Cerebellar cortex (tissue), 1 donor: ENCODE measurements at places on chromosomes 1 and 21.

GRCh38 chr1:151811181-151811580, 6.0 kb upstream of the LINGO4 start:
- DNase-seq: no peak

DNA sequence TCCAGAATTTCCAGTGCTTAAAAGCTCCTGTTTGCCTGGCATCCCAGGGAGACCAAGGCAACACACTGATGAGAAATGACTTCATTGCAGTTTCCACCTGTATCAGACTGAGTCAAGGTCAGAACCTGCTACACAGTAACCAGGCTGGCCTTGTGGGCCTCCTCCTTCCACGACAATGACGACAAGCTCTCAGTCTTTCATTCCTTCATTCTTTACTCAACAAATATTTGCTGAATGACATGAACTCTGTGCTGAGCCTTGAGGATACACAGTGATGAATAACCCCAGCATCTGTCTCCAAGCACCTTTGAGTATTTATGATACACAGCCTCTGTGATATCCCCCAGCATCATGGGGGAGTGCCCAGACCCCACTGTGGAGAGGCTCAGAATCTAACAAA, 8.9 kb upstream of the LCE5A start:
- DNase-seq: no peak

DNA sequence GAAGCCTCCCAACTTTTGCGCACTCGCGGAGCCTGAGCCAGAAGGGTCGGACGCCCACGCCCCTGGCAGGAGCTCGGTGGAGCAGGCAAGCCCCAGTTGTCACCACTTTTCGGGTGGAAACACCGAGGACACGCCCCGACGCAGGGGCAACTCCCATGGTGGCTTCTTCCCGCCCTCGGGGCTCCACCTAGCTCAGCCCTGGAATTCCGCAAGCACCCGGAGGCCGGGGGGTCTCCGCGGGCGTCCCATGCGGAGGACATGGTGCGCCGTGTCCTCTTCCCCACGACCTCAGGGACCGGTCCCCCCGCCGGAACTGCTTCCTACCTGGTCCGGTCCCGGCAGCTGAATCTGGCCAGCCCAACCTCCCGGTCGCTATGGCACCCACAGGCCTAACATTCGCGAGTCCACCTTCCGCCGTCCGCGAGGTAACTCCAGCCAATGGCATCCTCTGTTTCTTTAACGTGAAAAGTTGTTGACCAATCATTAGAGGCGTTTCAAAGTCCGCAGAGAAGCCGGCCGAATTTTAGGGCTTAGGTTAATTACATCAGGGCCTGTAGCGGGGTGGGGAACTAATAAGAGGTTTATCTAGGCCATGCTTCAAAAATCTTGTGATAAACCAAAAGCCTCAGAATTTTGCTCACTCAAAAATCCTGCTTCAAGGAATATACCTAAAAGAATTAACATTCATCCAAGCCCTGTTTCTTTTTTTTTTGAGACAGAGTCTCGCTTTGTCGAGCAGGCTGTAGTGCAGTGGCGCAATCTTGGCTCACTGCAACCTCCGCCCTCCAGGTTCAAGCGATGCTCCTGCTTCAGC, at the start of gene STPG1:
STPG1 (minus strand) TSS at position 433 of the 814 bp plus-strand sequence. CDS start 12,394 bp downstream, outside the sequence.
- DNase-seq: peak; percentile 97

DNA sequence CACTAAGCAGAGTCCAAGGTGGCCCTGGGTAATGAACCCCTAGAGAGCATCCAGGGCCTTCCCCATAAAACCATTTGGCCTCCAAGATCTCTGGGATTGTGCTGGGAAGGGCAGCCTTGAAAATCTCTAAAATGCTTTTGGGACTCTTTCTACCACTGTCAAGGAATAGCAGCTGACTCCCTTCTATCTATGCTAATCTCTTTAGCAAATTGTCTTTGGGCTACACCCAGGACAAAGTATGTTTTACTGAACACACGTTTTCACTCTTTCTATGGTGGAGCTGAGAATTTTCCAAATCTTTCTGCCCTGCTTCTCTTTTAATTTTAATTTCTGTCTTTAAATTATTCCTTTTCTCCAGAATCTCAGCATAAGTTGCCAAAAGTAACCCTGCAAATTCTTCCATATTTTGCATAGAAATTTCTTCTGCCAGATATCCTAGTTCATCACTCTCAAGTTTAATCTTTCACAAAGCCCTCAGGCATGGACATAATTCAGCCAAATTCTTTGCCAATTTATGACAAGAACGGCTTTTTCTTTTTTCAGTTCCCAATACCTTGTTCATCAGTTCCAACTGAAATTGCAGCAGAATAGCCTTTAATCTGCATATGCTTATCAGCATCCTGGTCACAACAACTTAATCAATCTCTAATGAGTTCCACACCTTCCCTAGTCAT, 687.0 kb upstream of the ADGRL4 start:
- no peak for DNase-seq

DNA sequence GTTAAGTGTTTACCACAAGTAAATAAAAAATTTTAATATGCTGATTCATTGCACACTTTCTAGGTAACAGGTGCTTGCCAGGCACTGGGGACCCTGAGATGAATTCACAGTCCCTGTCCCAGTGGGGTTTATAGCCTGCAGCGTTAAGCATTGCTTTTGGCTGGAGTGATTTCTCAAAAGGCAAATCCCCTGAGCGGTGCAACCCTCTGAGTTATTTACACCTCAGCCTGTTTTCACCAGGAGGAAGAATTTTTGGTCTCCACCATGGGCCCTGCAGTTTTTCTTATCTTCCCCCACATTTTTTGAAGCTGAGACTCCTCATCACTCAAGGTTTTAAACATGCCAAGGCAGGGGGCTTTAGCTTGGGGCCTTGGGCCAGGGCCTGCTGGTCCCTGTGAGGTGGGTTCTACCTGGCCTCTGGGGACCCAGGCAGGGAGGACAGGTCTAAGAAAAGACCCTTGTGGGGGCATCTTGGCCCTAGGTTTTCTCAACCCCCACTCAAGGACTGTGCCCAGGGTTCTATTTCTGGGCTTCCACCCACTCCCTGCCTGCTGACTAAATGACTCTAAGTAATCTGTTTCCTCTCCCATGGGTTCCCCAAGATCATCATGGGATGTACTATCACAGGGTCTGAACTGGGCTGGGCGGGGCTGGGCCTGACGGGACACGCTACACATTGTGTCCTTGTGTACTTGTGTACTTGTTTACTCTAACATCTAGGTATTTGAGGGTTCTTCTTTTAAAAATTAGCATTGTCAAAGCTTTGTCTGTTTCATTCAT, 10.2 kb upstream of the CHIT1 start:
- DNase-seq: no peak
